ENCODE measurements at places on chromosomes 2 and 18.

DNA sequence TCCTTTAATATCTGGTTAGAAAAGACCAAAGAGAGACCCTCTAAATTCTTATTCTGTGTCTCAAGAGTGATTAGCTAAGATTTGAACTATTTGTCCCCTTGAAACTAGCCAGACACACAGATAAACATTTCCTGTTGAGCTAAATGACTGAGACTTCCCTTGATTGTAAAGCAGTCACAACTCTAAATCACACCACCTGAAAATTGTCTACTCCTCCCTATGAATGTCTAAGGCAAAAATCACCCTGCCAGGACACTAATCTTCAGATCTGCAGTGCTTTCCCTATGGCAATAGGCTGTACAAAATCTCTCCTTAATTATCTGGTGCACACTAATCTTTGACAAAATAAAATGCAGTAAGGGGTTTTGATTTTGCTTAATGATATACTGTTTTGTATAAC is 200.5 kb upstream of the GULP1 start:
- DNase-seq, result no peak

DNA sequence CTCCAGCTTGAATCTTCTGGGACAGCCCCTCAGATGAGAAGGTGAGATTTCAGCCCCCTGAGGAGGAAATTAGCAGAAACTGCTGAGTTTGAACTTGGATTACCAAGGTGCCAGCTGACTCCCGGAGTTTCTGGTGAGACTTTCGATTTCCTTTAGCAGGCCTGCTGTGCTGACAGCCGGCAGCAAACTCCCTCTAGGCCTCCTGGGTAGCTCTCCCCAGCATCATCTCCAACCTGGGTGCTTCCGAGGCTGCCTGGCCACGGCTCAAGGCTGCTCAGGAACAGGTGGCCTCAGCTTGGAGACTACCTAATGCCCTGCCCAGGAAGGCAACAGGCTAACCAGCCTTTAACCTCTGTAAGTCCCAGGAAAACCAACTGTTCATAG is 16.5 kb downstream of the SDC1 start:
- DNase-seq, result no peak

DNA sequence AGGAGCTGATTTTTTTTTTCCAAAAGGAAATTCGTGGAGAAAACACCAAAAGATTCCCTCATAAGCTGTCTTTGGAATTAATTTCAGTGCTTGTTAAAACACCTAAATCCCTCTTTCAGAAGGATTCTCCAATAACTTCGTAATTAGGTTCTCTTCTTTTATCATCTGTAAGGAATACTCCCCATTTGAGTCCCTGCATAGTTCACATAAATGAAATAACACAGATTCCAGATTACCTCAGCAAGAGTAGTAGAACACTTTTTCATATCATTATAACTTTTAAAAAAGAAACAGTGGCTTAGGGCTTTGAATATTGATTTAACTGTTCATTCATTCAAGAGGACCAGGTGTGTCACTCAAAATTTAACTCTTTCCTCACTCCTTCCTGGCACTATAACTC is 55.5 kb downstream of the ARHGAP28 start:
- no peak for DNase-seq

DNA sequence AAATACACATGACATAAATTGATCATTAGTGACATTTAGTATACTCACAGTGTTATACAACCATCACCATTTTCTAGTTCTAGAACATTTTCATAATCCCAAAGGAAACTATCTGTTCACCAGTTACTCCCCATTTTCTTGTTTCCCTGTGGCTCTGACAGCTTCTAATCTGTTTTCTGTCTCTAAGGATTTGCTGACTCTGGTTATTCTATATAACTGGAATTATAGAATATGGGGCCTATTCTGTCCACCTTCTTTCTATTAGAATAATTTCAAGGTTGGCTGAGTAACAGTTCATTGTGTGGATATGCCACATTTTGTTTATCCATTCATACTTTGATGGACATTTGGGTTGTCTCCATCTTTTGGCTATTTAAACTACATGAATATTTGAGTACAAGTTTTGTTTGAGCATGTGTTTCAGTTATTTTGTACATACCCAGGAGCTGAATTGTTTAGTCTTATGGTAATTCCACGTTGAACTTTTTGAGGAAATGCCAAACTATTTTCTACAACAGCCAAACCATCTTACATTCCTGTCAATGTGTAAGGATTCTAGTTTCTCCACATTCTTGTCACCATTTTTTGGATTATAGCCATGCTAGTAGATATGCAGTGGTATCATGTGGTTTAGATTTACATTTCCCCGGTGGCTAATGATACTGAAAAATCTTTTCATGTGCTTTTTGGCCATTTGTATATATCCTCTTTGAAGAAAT is 20.5 kb downstream of the KIAA1328 start:
- DNase-seq, result no peak

DNA sequence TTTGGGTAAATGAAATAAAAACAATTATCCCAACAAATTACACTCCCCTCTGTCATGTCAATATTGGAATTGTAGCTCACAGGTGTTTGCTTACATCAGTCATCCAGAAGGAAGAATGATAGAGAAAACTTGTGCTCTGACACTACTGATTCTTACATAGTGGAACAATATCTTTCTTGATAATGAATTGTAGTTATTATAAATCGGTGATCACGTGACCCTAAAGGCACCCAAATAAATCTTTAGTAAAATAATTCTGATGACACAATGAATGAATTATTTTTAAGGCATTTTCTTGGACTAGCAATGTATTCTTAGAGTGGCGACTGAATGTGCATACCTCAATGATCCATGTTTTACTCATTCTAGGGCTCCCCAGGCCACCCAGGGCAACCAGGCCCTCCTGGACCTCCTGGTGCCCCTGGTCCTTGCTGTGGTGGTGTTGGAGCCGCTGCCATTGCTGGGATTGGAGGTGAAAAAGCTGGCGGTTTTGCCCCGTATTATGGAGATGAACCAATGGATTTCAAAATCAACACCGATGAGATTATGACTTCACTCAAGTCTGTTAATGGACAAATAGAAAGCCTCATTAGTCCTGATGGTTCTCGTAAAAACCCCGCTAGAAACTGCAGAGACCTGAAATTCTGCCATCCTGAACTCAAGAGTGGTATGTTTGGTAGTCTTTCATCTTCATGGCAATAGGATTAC is 34.5 kb downstream of the COL3A1 start:
- no peak for DNase-seq

DNA sequence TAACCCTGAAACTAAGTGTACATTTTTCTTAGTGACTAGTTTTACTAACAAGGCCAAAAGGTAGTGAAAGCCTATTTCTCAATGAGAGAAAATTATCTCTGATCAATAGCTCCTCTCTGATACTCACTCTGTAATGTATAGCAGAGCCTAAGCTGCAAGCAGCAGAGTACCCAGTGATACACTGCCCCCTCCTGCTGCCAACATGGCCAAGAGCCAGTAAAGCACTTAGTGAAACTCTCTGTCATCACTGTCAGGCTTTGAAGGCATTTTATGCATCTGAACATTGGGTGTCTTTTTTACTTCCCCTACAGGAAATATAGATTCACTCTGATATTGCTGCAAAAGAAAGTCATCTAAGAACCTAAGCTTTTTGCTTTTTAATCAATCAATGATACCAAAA is 784.1 kb upstream of the CDH7 start:
- DNase-seq, result no peak

DNA sequence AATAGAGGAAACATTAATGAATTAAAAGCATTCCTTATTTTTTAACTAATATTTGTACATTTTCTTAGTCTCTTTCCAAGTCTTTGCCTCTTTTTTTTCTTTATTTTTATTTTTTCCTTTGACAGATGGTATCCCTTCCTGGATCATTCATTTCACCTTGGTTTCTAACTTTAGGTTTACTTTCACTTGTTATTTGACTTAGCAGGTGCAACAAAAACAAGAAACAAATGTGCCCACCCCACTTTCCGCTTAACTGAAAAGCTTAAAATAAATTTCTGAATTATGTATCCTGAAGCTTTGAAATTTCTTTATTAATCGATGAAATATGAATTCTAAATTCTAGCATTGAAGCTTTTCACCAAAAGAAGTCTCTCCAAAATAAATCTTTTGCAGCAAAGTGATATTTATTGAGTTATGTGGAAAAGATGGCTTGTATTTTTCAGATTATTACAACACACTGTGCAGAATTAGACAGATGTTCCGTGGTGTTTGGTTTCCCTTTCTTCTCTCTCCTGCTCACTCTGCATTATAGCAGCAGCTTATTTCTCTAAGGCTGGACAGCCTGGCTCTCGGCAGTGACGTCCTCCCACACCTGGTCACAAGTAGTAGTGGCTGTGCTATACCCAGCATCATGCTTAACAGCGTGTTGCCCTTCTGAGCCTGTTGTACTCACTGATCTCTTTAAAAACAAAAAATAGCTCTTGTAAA is 99.1 kb upstream of the ZNF397 start:
- DNase-seq, result no peak

GRCh38 chr2:127160676-127161075 is 53.7 kb upstream of the BIN1 start:
- DNase-seq, result no peak

DNA sequence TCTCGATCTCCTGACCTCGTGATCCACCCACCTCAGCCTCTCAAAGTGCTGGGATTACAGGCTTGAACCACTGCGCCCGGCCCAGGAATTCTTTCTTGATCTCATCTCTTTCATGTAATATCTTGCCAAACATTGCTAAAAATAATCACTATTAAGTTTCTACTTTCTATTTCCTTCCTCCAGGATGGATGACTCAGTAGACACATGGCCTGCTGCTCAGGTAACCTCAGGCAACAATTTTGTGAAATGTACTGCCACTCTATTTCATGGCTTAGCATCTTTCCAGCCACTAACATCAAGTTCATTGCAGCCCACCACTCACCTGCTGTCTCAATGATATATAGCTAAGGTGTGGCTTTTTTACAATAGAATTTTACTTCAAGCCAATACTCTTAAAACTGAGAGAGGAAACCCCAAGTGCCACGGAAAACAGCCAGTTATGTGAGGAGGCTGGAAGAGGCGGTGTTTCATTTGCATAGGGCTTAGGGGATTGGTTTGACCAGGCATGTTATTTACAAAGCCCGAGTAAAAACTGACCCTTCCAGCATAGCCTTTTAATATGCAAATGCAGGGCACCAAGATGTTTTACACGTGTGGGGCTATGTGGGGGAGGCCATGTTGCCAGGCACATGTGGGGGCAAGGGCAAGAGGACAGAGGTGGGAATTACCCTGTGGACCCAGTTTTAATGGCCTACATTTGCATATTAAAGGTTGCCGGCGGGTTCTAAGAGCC is 11.3 kb upstream of the SUMO1 start:
- DNase-seq, result no peak

DNA sequence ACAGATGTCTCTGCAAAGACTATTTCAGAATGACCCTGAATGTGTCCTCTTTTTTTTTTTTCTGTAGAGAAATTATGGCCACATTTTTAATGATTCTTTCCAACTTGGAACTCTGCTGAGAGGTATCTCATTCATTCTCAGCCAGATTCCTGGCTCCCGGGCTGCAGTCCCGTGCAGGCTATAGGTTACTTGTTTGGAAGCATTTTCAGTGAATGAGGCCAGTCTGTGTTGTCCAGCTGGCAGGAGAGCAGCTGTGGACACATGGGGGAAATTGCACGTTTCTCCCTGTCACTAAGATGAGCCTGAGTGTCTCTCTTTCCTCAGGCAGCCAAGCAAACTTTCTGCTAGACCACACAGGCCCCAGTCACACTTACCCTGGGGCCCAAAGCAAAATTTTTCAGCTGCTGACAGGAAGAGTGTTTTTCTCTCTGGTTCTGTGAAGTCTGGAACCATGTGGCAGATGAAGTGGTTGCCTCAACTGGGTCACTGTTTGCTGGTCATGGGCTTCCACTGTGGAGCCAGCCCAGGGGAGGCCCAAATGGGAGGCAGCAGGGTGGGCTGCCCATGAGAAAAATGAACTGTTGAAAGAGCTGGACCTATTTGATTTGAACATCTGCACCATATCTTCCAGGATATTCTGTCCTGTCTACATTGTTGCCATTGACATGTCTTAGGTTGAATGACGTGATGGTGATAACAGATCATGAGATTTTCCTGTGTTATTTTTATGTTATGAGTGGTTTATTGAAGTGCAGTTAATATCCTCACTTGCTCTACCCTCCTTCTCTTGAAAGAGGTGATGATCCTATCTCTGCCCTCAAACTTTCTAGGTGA is 431.2 kb downstream of the LPIN1 start:
- DNase-seq, result no peak

DNA sequence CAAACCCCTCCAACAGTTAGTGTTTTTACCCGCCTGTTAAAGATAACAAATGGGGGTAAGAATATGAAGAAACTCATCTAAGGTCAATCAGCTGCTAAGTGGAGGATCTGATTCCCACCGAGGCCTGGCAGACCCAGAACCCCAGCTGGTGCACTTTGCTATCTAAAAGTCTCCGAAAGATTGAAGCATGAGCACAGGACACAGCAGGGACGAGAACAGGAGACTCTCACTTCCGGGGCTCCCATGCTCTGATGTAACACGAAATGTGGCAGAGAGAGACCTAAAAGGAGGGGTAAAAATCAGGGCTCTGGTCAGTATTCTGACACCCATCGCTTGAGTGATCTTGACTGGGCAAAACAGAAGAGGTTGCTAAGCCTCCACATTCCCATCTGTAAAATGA is 119.7 kb downstream of the PDCL3 start:
- DNase-seq, result no peak

GRCh38 chr2:2838548-2838845 is 507.4 kb upstream of the MYT1L start:
- no peak for DNase-seq

DNA sequence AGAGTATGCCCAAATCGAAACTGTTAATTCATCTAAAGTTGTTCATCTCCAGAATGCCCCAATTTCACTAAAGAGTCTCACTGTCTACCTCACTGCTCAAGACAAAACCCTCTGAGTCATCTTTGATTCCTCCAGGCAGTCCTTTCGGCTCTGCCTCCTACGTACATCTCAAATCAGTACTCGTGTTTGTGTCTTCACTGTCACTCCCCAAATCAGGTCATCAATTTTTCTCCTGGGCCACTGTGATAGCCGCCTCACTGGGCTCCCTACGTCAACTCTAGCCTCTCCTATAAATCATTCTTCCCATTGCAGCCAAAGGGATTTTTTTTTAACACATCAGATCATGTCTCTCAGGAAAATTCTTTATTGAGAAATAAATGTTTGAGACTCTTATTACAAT is 42.1 kb upstream of the TTC39C start:
- no peak for DNase-seq

Data from stimulated activated CD4-positive, alpha-beta T cell treated with anti-CD3 and anti-CD28 coated beads, Interleukin-15, amount 100 ng/mL, for 1 hour (primary cell).